ENCODE measurements at places on chromosomes 16 and 17. TPM values are rescaled to one million over a fixed set of nuclear protein-coding genes. Genes with fewer than 3 reads are reported as not detected.

The TP53TG3E gene
- total RNA-seq: not detected

DNA sequence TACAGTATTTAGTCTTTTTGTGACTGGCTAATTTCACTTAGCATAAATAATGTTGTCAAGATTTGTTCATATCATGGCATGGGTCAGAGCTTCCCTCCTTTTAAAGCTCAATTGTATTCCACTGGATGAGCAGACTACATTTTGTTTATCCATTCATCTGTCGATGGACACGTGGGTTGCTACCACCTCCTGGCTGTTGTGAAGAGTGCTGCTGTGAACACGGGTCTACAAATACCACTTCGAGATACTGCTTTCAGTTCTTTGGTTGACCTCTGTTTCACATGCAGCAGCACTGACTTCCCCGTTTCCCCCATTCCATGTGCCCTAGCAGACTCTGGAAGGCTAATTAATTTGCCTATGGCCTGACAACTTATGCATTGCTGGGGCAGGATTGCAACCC lies 285.4 kb downstream of the SHISA9 start:
- no peak for DNase-seq

GRCh38 chr17:56893503-56893902 lies 20.3 kb downstream of the TRIM25 start:
- no peak for DNase-seq

- no peak for DNase-seq
These were observed 47.4 kb upstream of the MEIOC start for GRCh38 chr17:44608727-44609435.

- DNase-seq: peak; percentile 75
These were observed 21.2 kb downstream of the SOCS3 start for GRCh38 chr17:78338486-78339259.
